EH (cell line): ENCODE measurements at places on chromosomes 12 and 14.

DNA sequence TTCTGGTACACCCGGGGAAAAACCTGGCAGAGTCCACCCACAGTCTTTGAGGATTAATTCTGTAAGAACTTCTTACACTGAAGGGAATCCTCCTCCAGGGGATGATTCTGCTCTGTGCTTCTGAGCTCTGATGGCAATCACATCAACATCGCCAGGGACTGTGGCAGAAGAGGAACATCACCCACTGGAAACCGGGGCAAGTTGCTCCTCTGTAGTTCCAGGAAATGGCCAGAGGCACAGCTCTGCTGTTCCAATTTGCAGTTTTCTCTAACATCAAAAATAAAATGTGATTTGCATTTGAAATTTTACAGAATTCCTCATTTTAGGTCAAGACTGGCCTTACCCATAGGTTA lies 207.6 kb downstream of the DAD1 start:
- no peak for DNase-seq

DNA sequence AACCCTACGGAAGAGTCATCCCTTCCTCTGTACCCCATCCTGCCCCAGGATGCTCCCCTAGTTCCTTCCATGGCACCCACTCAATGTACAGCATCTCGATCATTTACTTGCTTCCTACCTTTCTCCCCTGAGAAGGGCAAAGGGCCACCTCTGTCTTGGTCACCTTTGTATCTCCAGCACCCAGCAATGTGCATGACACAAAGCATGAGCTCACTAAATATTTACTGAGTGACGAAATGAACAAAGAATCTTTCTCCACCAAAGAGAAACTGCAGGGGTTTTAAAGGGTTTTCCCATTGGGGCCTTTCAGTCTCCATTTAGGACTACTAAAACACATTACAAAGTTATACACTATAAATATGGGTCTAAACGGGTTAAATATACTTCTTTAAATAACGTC lies 30.6 kb downstream of the ATG14 start:
- no peak for DNase-seq

DNA sequence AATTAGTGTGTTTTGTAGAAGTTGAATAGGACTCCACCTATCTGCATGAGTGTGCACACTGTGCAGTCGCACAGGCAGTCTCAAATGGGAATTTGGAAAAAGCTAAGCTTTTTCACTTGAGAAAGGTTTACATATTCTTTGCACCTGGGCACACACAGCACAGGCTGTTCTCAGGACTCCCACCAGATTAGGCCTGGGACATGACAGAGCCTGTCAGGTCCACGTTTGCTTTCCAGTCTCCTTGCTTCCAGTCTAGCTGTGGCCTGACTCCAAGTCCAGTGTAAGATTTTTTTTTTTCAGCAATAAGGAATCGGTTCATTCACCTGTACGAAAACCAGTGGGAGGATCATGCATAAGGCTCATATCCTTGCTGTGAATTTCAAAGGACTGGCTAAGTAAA lies 181.3 kb downstream of the ZFP36L1 start:
- DNase-seq: no peak

GRCh38 chr14:68377006-68377405 lies 415.9 kb downstream of the ZFP36L1 start:
- no peak for DNase-seq

DNA sequence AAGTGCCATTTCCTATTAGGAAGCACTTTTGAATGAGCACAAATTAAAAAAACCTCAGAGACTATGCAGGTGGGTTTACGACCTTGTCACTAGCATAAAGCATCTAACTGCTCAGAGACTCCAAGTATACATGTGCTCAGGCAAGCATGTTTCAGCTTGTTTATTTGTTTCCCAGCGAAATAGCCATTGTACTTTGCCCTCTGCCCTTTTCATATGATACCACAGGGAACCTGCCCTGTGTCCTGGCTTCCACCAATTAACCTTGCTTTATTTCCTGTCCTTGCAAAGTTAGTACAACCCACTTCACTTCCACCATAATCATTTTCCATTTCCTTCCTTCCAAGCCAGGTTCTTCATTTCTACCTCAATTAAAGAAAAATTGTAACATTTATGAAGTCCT lies 194.9 kb downstream of the DUSP6 start:
- no peak for DNase-seq

DNA sequence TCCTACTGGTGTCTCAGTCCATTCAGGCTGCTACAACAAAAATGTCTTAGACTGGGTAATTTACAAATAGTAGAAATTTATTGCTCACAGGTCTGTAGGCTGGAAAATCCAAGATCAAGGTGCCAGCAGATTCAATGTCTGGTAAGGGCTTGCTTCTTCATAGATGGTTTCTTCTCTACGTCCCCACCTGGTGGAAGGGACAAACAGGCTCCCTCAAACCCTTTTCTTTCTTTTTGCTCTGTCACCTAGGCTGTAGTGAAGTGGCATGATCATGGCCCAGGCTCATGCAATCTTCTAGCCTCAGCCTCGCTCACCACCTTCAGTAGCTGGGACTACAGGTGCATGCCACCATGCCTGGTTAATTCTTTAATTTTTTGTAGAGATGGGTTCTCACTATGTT lies 106.8 kb upstream of the RPH3A start:
- no peak for DNase-seq

GRCh38 chr12:14768823-14769405 lies 34.4 kb downstream of the WBP11 start:
- peak; percentile 26 for DNase-seq

DNA sequence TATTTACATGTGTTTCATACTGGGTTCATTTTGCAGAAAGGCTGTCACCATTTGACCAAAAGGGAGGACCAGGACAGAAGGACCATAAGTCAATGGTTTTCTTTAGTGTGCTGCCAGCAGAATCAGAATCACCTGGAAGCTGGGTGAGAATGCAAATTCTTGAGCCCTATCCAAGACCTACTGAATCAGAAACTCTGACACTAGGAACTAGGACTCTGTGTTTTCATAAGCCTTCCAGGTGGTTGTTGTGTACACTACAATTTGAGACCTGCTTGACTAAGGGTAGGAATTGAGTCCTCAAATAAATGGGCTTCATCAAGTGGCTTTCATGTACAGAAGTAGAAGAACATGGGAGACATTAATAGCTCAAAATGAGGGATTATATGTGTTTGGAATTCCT lies 32.2 kb downstream of the PDE6H start:
- no peak for DNase-seq

DNA sequence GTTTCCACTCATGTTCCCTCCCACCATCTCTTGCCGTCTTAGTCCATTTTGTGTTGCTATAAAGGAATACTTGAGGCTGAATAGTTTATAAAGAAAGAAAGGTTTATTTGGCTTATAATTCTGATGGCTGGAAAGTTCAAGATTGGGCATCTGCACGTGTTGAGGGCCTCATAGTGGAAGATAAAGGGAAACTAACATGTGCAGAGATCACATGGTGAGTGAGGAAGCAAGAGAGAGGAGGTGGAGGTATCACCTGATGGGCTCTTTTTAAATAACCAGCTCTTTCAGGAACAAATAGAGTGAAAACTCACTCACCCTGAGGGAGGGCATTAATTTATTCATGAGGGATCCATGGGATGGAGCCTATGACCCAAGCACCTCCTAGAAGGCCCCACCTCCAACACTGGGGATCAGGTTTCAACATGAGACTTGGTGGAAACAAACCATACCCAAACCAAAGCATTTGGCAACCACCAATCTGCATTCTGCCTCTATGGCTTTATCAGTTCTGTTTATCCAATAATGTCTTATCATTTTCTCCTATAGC lies 29.5 kb downstream of the MYO1H start:
- DNase-seq: no peak

GRCh38 chr12:21615431-21615830 lies 10.8 kb upstream of the GYS2 start:
- DNase-seq: no peak

GRCh38 chr12:48973941-48974673 lies 2.6 kb upstream of the WNT10B start:
- peak; percentile 46 for DNase-seq

DNA sequence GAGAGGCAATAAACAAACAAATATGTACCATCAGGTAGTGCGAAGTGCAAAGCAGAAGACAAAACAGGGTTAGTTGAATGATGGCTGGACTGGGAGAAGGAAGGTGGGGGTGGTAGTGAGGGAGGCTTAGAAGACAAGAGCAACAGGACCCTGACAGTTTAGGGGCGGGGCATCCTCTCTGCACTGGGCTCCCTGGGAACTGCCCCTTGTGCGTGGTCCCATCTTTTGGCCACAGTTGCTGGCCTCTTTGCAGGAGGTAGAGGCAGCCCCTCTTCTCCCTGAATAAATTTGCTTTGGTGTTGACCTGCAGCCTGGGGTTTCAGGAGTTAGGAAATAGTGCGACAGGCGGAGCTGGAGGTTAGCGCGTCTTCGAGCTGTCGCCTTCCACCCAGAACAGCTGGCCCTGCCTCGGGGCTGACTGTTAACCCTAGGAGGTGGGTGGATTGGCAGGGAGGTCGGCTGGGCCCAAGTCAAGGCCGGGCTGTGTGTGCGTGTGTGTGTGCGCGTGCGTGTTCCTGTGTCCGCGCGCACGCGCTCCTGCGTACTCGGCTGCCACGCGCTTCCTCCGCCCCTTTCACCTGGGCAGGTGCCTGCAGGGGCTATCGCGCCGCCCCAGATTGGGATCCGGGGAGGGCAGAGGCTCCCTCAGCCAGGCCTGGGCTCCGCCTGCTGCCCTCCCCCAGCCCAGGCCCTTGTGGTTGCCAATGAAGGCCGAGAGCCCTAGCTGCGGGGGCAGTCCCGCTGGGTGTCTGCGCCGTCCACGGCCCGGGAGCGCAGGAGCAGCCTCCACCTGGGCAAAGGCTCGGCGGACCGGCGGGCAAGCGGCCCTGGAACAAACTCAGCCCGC lies 180.8 kb downstream of the ADCK1 start:
- no peak for DNase-seq

DNA sequence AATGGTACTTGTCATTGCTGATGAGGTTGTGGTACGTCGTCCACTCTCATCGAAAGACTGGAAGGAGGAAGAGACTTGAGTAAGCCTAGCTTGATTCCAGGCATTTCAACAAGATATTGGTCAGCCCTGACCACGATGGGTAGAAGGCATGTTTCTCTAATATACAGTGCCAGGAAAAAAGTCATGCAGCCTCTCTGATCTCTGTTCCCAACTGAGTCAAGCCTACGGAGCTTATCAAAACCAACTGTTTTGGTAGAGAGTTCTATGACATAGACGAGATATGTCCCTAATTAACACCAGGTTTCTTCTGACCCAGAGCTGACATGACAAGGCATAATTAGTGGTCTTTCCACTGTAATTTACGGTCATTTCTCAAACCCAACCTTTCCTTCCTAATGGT lies 58.5 kb downstream of the NIN start:
- peak; percentile 82 for DNase-seq

- peak; percentile 27 for DNase-seq
Observed at GRCh38 chr12:49825971-49826421, 2.2 kb downstream of the NCKAP5L start.
